ENCODE measurements at places on chromosomes 1 and 21.

DNA sequence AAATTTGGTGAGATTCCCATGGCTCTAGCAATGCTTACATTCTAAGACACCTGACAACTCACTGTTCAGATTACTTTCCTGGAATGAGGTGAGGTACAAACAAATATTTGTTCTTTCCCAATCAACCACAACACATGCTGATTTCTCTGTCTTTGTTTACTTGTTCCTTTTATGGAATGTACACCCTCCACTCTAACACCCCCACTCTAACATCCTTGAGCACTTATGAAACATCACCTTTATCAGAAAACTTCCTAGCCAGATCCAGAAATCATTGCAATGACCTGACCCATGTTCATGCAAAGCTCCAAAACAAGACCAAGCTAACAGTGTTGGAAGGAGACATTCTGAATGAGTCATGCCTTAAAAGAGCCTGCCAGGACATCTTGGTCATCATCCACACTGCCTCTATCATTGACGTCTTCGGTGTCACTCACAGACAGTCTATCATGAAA lies 35.5 kb downstream of the HSD3B1 start:
- DNase-seq: no peak

DNA sequence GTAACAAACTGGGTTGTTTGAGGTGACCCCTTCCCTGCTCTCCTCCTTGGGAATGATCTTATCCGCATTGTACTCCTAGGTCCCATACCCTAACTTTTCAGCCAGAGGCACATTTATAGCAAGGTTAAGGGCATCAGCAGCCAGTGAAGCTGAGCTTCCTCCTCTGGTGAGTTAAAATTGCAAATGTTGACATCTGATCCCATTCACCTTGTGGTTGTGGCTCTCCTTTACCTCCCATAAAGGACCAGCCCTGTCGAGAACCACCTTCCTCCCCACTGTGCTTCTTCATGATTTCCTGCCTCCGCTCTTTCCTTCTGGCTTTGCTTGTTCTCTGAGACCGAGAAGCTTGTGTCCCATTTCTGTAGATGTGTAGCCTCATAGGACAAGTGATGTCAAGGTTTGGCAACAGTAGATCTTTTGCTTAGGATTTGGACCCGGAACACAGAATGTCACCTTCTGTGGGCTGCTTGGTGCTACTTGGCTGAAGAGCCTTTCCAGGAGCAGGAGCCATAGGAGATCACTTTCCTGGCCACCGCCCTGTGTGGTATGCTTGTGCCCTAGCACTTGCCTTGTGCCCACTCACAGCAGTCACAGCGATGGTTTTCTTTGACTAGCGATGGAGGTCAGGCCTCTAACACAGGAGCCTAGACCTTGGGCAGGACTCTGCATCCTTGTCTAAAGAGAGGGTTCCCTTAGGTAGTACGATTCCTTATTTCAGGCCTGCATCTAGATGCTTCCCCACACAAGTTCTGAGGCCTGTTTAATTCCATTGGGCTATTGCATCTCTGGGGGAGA lies 18.8 kb downstream of the SZRD1 start:
- DNase-seq: no peak

GRCh38 chr1:243597383-243597782 lies 252.7 kb downstream of the AKT3 start:
- DNase-seq: no peak

DNA sequence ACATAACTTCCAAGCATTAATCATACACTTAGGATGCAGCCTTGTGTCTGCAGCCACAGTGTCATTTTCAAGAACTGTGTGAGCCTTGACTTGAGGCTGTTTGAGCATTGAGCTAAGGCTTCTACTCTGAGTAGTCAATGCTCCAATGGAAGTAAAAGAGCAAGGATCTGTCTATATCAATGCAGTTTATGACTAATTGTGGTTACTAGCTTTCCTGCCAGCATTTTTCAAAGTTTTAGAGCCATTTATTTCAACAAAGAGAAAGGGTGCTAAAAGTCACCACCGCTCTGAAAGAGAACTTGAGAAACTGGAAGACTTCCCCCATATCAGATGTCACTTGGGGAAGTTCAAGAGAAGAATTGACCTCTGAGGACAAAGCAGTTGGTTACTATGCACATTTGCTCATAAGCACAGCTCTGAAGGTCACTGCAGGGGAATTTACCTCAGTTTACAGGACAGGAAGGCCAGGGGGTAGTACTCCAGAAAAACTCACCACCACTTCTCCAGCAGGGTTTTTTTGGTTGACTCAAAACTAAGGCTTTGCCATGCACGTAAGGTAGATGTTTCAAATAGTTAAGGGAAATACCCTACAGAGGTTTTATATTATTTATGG lies 24.5 kb upstream of the RGS1 start:
- no peak for DNase-seq

DNA sequence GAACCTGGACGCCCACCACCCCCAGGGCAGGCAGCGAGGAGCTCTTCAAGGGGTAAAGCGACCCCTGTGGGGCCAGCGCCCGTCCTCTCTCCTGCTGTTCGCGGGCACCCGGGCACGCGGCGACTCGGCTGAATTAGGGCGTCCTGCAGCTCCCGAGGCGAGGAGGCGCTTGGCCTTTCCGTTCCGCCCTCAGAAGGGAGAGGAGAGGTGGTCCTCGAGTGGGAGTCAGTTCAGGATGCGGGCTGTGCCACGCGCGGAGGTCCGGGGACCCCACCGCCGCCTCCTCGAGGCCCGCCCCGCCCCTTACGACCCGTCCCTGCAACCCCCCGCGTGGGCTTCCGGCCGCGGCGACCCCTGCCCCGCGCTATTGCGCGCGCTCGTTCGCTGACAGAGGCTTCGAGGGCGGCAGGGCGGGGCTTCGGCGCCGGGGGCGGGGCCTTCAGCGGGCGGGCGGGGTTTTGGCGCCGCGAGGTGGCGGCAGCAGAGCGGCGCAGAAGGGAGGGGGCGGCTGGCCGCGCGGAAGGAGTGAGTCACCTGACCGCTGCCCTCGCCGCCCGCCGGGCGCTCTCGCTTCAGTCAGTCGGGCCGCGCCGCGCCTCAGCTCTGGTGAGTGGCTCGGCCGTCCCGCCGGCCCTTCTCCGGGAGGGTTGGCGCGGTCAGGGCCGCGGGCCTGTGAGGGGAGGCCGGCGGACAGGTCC lies at the start of gene BACH1:
TSS of gene BACH1 (plus strand) at position 575 of the 698 bp plus-strand sequence. CDS start 22,359 bp downstream, outside the sequence.
- peak; percentile 89 for DNase-seq

DNA sequence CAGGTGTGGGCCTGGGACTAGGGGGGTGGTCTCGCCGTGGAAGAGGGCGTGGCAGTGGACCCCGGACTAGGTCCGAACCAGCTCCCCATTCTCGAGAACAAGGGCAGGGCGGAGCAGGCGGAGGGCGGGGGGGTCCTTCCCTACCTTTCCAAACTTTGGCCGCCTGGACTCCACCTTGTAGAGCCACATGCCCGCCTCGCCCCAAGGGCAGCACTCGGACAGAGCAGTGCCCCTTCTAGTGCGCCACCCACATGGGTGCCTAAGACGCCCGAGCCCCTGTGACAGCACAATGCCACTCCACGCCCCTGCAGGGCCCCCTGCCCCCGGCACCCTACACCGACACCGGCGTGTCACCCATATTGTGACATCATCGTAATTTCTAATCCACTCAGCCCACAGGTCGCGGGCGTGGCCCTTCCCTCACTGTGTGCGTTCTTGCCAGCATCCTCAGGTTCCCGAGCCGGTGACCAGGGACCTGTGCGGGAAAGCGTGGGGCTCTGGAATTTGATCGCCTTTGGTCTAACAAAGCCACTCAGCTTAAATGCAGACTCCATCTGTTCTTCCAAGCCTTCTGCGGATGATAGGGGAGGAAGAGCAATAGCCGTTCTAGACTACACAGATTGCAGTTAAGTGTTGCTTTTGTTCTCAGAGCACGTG lies 553 bp upstream of the STMN1 start:
- DNase-seq: peak; percentile 21

GRCh38 chr1:87394982-87395381 lies 66.3 kb downstream of the LMO4 start:
- no peak for DNase-seq

- no peak for DNase-seq
These were observed 22.5 kb downstream of the CAMK2N1 start for GRCh38 chr1:20463502-20463901.

GRCh38 chr1:3558036-3558726 lies 53.1 kb downstream of the MEGF6 start:
- DNase-seq: no peak

DNA sequence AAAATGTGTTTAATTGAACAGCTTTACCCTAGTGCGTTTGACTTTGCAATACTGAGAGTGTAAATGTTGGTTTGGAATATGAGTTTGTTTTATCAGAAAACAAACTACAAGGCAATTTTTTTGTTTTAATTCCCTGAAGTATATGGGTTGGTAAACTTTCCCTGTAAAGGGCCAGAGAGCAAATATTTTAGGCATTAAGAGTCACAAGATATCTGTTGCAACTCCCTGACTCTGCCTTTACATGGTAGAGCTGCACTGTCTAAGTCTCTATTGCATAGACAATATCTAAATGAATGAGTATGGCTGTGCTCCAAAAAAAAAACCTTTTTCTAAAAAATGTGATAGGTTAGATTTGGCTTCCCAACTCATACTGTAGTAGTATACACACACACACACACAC lies 115.1 kb upstream of the PBX1 start:
- no peak for DNase-seq

DNA sequence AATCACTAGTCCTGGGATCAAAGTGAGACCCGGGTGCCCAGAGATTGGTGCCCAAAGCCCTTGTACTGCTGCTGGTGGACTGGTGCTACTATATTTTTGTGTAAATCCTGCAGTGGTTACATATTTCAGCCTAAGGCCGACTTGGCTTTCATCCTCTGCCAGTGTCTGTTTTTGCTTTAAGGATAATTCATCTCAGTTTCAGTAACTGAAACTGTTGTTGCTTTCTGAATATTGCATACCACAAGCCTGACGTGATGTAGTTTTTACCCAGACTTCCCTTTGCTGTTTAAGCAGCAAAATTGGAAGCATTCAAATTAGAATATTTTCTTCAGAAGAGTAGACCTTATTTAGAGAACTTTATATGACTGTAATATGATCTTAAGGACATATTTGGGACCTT lies 341.8 kb downstream of the RYR2 start:
- DNase-seq: no peak

DNA sequence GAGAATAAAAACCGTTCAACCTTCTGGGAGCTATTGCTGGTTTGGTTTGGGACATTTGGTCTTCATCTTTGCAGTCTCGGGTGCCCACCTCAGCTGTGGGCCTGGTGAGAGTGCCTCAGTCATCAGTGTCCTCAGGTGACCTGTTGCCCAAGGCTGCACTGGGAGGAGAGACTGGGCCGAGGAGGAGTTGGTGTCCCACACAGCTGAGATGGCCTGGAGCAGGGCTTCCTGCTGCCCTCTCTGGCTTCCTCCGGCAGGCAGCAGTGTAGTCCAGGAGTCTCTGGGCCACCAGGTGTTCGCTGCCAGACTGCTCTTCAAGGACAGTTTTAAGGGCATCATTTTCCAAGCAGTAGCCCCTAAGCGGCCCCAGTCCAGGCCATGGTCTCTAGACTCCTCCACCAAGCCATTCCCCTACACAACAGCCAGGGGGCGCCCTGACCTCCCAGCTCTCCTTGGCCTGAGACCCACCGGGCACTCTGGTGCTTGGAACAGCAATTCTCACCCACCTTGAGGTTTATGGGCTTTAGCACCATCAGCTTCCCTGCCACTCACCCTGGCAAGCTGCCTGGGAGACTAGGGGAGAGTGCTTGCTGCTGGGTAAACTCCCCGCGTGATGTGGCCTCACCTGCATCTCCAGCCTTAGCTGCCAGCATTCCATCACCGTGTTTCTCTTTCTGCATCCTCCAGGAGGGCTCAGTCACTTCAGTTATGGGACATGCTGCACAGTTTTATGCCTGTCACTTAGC lies 9.1 kb upstream of the SYTL1 start:
- peak; percentile 52 for DNase-seq

DNA sequence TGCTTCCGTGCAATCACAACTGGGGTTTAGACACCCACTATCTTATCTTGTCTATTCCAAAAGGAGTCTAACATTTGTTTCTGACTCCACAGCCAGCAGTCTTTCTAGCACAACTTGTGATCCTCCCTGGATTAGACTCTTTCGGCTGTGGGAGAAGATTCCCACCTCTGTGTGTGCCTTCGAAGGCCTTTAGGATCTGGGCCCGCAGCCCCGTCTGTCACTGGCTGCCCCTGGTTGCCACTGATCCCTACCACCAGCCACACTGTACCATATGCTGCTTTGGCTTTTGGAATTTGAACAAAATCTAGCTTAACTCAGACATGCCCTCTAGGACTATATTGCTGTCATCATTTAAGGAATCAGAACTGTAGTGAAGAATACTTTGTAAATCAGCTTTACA lies 18.0 kb downstream of the NTPCR start:
- DNase-seq: no peak

DNA sequence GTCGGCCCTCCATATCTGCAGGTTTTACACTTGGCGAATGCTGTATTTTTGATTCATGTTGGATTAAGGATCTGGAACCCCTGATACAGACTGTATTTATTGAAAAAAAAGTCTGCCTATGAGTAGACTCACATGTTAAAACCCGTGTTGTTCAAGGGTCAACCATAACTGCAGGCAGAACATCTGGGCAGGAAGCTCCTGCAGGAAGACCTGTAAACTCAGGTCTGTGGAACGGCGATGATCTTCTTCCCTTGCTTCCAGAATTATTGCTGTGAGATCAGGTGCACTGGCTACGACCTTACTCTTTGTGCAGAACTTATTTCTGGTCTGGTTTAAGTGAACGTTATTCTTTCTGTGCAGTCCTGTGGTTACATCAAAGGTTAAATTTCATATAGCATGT lies 96.6 kb downstream of the DISC1 start:
- DNase-seq: no peak
